A172 (cell line): ENCODE measurements at places on chromosomes 2 and 18.

DNA sequence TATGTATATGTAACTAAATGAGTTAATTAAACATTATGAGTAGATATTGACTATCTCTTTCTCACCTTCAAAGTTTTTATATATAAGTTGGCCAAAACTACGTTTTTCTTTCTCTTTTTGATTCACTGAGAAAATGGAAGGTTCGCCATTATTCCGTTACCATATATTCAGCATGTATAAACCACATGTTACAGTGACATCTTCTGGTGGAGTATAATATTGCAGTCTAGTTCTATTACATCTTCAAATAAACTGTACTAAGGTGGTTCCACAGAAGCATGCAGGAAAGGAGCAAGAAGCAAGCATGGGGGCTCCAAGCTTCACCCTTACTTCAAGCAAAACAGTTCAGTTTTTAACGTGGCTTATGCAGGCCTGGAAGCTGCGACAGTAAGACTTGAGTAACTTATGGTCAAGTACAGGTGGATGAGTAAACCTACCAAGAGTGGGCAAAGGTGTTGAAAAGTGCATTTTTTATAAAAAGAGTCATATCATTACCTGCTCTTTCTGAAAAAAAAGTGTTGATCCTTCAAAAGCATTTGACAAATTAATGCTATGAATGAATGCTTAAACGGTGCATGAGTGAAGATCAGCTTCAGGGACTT is 129.8 kb upstream of the RAB6C start:
- peak; percentile 64 for DNase-seq

DNA sequence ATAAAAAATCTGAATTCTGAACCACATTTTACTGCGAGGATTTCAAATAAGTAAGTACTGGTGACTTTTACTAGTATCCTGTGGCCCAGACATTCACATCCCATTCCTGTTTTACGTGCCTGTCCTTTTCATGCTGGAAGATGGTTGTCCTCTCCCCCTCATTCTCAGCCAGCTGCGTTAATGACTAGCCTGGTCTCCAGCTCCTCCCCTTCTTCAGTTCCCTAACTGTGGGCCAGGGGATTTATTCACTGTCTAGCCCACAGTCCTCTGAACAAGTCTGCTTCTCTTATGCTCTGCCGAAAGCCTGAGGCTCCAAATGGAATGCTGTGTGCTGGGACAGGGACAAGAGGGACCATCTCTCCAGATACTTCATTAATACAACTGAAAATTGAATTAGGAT is 373.9 kb downstream of the PTPRM start:
- DNase-seq: no peak

GRCh38 chr2:34254272-34254878 is 655.3 kb upstream of the FAM98A start:
- no peak for DNase-seq

DNA sequence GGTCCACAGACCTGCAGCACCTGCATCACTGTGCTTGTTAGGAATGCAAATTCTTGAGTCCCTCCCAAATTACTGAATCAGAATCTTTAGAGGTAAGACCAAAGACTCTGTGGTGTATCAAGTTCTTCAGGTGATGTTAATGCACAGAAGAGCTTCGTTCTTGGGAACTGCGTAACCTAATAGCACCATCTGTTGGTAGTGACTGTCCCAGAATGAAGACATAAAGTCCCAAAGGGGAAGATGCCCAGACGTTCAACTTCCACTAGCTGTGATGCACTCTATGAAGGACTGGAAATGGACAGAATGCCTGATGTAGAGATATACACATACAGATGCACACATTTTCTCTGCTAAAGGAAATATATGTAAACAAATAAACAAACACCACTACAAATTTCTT is 576.0 kb downstream of the LRP1B start:
- peak; percentile 67 for DNase-seq

- DNase-seq: no peak
Observed at GRCh38 chr18:10100941-10101701, 187.3 kb downstream of the VAPA start.

GRCh38 chr2:236828820-236829219 is 256.9 kb upstream of the COPS8 start:
- no peak for DNase-seq

DNA sequence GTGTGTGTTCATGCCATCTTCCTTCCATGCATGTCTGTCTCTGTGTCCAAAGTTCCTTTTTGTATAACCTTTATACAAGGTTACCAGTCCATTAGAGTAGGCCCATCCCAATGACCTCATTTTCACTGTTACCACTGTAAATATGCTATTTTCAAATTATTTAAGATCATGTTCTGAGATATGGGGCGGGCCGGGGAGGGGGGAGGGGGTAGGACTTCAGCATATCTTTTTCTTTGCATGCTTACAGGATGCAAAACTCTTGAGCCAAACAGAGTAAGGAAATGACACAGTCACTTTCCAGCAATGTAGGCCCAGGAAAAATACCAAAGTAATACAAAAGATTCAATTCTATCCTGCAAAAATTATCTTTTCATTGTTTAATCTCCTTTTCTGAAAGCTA is 124.1 kb upstream of the HNRNPA3 start:
- DNase-seq: no peak

DNA sequence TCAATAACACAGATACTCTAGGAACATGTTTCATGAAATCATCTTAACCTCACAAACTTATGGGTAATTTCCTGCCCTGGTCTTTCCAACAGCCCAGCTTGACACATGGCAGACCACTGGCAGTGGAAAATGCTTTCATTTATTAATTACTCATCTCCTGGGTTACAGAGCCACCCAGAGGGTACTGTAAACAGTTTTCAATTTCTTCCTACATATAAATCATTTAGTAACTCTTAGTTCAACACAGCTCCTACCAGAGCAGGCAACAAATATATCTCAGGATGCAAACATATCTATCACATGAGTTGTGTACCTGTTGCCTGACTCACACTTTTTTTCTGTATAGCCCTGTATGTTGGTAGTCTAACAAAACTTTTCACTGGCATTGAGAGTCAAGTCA is 99.2 kb upstream of the VRK2 start:
- no peak for DNase-seq

DNA sequence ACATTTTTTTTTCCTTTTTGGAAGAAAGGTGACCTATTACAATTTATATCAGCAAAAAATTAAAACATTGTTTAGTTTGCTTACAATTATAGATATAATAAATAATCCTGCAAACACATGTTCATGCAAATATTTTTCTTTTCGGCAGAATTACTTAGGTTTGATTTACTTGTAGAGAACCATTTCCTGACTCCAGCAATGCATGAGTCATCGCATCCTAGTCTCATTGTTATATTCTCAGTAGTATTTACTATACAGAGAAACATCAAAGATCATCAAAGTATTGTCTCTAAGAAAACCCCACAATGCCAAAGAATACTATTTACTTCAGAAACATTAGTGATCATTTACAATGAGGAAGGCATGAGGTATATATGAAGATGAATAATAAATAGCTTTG is 40.4 kb upstream of the MTIF2 start:
- peak; percentile 48 for DNase-seq

DNA sequence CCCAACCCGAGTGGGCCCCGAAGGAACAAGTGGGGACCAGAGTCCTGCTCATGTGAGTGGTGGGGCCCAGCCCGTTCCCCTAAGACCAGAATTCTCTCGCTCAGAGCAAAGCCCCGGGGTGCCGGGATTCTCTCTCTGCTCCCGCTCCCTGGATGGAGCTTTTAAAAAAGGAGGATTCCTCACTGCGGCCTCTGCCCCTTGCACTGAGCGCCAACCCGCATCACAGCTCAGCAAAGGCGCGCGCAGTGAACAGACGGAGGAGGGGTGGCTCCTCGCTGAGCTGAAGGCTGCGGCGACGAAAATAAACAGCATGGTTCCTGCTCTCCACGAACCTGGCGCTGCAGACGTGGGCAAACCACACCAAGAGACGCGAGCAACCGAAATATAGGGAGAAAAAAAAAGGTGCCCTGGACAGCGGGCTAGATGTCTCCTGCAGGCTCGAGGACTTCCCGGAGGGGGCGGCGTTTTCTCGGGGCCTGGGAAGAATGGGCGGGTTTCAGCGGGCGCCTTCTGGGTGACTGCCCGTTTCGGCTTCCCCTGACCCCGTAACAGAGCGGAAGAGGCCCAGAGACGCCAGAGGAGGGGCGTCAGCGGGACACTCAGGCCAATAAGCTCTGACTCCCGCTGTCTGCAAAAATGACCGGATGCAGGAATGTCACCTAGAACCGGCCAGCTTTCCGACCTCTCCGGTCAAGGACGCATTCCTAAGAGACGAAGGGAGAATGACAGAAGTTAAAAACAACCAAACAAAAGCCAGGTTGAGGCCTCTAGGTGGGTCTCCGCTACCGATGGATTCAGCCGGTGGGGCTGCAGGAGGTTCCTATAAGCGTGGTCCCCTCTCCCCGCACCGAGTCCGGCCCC is 819 bp upstream of the KLF11 start:
- peak; percentile 91 for DNase-seq

- DNase-seq: no peak
Observed at GRCh38 chr2:26618611-26619010, 22.6 kb downstream of the CIB4 start.

- DNase-seq: no peak
Observed at GRCh38 chr2:129334128-129334527, 645.3 kb upstream of the RAB6C start.

- DNase-seq: no peak
Observed at GRCh38 chr2:174121175-174121574, 127.2 kb downstream of the OLA1 start.
